Lung microvascular endothelial cell (primary cell): ENCODE measurements at places on chromosomes 1 and 21. TPM values are rescaled to one million over a fixed set of nuclear protein-coding genes. Genes with fewer than 3 reads are reported as not detected.

The DYNLT5 gene
- 0.22 and 0.40 TPM in 2 replicates for total RNA-seq

The DUSP23 gene
- total RNA-seq: 20.7 and 32.5 TPM in 2 replicates

The UQCRHL gene
- 3.3 and 6.3 TPM in 2 replicates for total RNA-seq

The FCAMR gene
- total RNA-seq: not detected in 2 replicates

The LAMB3 gene
- total RNA-seq: 0.20 and 5.0 TPM in 2 replicates

The CCNL2 gene
- 36.0 and 57.9 TPM in 2 replicates for total RNA-seq

The FBXO2 gene
- 2.2 and 3.5 TPM in 2 replicates for total RNA-seq

The KCNJ9 gene
- not detected in 2 replicates for total RNA-seq

The DMBX1 gene
- total RNA-seq: not detected in 2 replicates

The ANKRD35 gene
- total RNA-seq: under 0.01 and 0.22 TPM in 2 replicates

The CLEC20A gene
- total RNA-seq: not detected in 2 replicates

The LCE3D gene
- not detected in 2 replicates for total RNA-seq

The CREG1 gene
- 28.8 and 76.8 TPM in 2 replicates for total RNA-seq

The RRP1 gene
- total RNA-seq: 11.1 and 13.9 TPM in 2 replicates

The ACBD3 gene
- total RNA-seq: 22.7 and 33.9 TPM in 2 replicates
